ENCODE measurements at places on chromosomes 12 and 14.
A peak's percentile ranks its signal among the peaks of the same experiment; 100 is the strongest.

- DNase-seq: no peak
Measured at GRCh38 chr12:108320507-108321293, 18.4 kb downstream of the CMKLR1 start.

DNA sequence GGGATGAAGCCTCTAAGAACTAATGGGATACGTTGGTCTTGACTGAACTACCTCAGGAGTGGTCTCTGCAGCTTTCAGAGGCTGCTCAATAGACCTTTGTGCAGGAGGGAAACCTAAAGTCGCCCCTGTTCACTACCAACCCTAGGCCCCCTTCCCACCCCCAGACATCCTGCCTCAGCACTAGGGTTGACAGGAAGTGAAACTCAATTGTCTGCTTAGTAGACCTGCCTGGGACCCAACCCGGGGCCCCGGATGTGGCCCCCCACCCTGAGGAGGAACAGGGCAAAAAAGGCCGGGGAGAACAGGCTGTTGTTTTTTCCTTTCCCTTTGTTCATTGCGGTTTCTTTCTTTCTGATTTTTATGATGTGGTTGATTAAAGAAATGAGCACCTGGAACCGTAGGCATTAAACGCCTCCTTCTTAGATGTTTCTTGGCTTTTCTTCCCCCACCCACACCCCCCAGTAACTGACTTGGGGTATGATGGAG is 1.6 kb upstream of the DGKA start:
- DNase-seq: peak; percentile 64

- DNase-seq: no peak
Measured at GRCh38 chr12:21815306-21816062, 41.0 kb upstream of the KCNJ8 start.

DNA sequence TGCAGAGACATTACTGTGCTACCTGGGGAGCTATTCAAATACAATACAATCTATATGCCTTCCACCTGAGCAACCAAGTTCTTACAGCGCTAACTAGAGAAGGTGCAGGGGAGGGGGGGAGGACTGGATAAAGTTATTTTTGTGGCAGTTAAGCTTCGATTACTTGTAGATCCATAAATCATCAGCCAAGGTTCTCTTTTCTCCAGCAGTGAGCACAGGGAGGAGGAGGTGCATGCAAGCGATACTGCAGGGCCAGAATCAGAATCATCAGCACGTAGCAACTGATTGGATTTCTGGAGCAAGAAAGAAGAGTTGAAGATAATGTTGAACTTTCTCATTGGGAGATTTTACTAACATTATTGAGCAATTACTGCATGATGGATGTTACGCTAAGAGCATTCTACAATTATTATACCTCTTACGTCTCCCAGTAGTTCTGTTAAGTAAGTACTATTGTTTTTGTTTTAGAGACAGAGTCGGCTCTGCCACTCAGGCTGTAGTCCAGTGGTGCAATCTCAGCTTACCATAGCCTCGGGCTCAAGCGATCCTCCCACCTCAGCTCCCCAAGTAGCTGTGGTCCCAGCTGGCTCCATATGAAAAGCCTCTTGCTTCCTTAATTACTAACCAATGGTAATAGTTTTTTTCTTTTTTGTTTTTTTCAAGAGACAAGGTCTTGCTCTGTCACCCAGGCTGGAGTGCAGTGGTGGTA is 74.6 kb upstream of the EEA1 start:
- no peak for DNase-seq

- DNase-seq: no peak
Measured at GRCh38 chr12:124578445-124578844, 11.0 kb upstream of the NCOR2 start.

DNA sequence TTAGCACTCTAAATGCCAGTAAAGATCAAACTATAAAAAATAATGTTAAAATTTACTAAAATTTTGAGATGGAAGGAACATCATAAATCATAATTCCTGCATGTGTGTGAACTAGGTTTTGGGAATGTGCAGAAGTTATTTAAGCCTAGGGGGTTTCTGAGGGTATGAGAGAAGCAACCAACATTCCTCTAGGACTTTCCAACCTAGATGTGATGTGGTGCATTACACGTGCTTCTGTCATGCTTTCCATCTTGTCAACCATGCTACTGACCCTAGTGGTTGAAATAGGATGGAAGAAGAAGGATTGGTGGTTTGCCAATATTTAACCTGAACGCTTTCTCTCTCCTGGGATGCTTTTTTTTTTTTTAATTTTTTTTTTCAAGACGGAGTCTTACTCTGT is 209.3 kb downstream of the AEBP2 start:
- no peak for DNase-seq

- DNase-seq: no peak
Measured at GRCh38 chr12:132461526-132461925, 28.4 kb upstream of the FBRSL1 start.

DNA sequence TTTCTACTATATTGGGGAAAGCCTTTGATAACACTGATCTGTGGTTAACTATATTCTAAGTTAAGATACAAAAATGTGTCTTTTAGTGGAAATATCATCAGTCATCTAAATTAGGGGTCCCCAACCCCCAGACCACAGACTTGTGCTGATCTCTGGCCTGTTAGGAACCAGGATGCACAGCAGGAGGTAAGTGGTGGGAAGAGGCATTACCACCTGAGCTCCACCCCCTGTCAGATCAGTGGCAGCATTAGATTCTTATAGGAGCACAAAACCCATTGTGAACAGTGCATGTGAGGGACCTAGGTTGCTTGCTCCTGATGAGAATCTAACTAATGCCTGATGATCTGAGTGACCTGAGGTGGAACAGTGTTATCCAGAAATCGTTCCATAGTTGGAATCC is 28.3 kb upstream of the LIN7A start:
- no peak for DNase-seq

- no peak for DNase-seq
Measured at GRCh38 chr14:61644834-61645233, 50.5 kb upstream of the HIF1A start.

GRCh38 chr12:60644076-60644475 is 1048.2 kb downstream of the SLC16A7 start:
- DNase-seq: no peak

DNA sequence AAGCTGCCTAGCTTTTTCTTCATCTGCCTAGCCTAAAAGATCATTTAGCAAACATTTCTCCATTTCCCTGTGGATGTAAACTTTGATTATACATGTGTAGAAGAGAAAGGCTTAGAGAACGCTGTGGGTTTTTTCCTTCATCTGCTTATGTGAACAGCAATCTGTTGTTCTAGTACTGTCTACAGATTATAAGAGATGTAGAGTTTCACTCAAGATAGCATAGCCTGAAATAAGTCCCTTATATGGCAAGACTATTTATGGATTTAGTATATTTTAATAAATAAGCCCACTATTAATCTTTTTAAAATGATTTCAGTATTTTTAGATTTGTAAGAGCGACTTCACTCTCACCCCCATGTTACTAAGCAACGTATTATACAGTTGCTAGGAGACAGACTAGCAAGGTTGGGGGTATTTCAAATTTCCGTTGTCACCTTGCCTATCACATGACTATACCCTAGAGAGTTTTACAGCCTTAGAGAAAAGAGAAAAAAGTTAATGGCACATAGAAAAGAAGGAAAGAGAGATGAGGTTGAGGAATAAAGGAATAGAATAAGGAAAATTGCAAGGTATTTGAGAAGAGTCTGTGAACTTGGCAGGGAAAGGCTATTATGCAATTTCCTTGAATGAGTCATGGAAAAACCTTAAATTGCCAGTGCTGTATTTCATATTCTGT is 12.2 kb upstream of the TUBA1A start:
- DNase-seq: no peak

DNA sequence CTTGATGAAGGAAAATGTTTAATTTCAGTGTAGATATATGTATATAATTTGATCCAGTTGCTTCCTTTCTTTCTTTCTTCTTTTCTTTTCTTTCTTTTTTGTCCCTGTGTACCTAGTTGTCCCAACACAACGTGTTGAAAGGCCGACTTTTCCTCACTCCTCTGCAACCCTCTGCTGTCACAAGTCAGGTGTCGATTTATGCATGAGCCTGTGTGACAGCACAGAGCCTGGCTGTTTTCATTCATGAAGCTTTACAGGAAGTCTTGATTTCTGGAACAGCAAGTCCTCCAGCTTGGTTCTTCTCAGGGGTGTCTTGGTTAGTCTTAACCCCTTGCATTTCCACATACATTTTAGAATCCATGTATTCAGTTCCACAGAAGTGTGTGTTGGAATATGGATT is 88.1 kb downstream of the PPP2R5C start:
- DNase-seq: no peak

GRCh38 chr12:111409780-111410430 is 4.2 kb downstream of the SH2B3 start:
- no peak for DNase-seq

DNA sequence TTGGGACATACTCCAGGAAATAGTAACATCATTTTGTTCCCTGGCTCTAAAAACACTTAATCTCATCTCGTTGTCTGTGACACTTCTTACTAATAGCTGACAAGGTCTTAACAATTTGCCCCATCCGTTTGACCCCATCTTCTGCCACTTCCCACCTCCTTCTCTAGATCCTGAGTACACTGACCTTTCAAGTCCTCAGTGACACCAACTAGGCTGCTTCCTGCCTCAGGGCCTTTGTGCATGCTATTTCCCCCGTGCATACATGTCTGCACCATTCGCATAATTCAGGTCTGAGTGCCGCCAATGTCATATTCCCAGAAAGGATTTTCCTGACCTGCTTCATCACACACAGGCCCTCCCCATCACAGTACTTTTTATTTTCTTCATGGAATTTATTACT is 70.6 kb upstream of the CCND2 start:
- DNase-seq: no peak

GRCh38 chr14:61491224-61491623 is 169.8 kb downstream of the PRKCH start:
- no peak for DNase-seq

DNA sequence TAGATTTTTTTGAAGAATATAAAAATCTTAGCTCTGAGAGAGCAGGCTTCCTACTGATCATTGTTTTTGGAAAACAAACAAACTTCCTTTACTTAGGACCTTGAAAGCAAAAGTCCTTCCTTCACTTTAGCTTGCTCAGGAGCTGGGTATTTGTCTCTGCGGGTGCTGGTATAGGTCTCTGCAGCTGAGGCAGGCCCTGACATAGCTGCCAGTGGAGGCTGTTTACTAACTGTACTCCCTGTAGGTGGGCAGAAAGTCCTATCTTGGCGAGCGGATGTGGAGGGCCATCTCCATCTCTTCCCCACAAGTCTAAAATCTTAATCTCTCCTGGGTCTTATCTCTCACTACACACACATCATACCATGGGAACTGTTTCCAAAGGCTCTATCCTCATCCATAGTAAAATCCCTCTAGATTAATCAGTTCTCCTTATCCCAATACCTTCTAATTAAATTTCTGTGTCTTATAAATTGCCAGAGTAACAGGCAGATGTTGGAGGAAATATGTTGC is 4.1 kb upstream of the MIA2 start:
- no peak for DNase-seq

GRCh38 chr12:121443193-121443870 is 43.4 kb downstream of the RNF34 start:
- DNase-seq: peak; percentile 51

DNA sequence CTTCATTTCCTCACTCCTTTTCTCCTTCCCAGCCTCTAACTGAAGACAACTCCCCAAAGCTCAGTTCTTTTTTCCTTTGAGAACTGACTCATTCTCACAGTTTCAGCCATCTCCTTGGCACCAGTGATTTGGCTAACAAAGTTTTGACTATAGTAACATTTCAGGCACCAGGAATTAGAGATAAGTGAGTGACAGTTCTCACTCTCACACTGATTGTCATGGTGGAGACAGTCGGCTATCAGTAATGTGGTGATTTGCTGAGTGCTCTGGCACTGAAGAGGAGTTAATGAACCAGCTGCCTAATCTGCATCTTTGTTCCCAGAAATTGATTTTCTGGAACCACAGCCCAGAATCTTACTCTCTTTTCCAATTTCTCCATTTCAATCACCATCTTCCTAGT is 29.5 kb downstream of the HELB start:
- DNase-seq: no peak

GRCh38 chr12:27550653-27550975 is 26.6 kb downstream of the PPFIBP1 start:
- DNase-seq: no peak

- DNase-seq: no peak
Measured at GRCh38 chr14:61218767-61219166, 62.4 kb downstream of the TMEM30B start.

DNA sequence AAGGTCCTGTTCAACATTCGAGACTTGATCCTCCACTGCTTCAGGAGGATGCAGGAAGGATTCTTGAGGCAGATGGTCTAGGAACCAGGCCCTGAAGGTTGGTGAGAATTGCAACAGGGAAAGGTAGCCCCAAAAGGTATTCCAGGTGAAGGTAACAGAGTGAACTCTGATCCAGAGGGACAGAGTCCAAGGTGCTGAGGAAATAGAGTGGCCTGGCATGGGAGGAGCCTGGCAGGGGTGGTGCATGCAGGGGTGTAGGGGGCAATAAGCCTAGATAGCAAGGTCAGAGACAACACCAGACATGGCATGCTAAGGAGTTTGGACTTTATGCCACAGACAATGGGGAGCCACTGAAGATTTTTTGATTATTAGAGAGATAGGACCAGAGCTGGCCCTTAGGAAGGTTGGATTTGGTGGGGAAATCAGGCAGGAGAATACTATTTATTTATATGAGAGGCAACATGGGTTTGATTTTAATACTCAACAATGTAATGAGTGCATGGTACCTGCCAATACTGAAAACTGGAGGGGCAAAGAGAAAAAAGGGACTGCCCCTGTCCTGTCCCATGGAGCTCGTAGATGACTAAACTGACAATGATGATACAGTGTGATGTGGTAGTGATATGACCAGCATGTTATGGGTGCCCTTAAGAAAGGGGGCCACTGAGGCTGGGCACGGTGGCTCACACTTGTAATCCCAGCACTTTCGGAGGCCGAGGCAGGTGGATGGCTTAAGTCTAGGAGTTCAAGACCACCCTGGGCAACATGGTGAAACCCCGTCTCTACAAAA is 50.5 kb upstream of the TMED10 start:
- no peak for DNase-seq

DNA sequence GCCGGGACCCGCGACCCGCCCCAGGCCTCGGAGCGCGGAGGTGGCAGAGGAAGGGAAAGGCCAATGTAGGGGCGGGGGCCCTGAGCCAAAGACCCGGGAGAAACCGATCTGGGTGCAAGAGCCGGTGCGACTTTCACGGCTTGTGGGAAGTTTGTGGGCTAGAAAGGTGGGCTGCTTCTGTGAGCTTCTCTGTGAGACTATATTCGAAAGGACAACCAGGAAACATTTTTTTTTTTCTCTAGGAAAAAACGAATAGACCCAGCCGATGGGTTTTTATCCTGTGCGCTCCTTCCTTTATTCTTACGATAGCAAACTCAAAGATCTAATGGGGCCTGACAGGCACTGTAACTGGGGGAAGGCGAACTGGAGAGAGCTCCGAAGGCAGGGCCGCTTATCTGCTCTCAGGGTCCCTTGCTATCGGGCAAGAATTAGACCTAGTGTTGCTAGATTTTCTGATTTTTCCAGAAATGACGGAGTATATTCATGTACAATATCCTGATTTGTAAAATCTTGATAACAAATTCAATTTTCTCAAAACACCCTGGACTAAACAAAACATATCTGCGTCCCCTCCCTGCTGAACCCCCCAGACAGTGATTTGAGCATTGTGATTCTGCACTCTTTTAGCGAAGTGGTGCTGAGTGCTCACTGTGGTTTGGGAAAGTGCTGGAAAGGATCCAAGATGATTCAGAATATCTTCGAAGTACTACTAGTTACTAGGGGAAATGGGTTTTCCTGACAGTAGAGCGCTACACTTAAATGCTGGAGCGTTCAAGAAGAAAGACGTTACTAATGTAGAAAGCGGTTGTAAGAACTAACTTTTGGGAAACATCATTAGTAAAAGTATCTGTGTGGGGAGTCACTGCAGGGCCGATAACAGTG is 563 bp upstream of the STXBP6 start:
- no peak for DNase-seq

All from activated CD8-positive, alpha-beta memory T cell treated with anti-CD3 and anti-CD28 coated beads for 1 hour (primary cell).